ENCODE measurements at places on chromosomes 4 and X.

GRCh38 chrX:120350450-120351138 is 11.3 kb upstream of the ATP1B4 start:
- no peak for DNase-seq

- peak; percentile 27 for DNase-seq
Measured at GRCh38 chrX:103687696-103688201, 1.2 kb upstream of the MORF4L2 start.

GRCh38 chrX:17072721-17073230 is 126.3 kb downstream of the REPS2 start:
- DNase-seq, result no peak

DNA sequence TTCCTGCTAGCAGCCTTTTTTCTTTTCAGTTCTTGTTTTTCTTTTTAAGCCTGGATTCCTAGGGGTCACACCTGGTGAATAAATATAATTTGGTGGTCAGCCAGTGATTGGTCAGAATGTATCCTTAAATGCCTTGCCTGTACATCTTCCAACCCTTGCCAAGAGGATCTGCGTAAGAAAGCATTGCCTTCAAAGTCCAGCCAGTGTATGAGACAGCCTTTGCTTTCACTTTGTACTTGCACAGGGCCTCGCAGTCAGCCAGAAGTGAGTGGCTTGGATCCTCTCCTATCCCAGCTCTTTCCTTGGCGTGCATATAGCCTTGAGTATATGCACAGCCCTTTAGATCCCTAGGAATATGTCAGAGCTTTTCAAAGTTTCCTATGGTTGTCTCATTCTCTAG is 22.2 kb downstream of the KANTR start:
- no peak for DNase-seq

DNA sequence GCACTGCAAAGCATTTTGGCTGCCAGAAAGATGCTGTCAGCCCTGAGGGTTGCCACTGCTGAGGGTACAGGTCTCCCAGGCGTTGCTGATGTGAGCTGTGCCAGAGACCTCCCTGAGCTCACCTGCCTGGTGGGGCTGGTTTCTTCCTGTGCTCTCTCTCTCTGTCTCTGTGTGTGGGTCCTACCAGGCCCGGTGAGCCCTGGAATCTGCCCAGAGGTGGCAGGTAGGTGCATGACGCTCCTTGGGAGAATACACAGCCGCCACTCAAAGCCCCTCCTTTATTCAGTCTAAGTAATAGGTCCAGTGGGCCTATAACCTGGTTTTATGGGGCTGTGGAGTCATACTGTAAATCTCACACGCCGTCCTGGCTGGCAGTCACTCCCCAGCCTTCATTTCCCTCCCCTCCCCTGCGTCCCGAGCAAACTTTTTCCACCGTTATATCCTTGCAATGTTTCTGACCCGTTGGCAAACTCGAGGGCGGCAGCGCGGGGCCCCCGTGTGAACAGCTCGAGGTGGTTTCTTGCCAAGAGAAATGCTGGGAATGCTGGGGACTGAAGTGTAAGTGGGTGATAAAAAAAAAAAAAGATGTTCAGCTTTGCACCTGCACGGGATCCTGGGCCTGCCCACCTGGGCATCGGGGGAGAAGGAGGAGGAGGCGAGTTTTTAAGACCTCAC is 245.9 kb downstream of the CRLF2 start:
- no peak for DNase-seq

GRCh38 chrX:147846676-147847075 is 65.0 kb upstream of the FMR1 start:
- no peak for DNase-seq

DNA sequence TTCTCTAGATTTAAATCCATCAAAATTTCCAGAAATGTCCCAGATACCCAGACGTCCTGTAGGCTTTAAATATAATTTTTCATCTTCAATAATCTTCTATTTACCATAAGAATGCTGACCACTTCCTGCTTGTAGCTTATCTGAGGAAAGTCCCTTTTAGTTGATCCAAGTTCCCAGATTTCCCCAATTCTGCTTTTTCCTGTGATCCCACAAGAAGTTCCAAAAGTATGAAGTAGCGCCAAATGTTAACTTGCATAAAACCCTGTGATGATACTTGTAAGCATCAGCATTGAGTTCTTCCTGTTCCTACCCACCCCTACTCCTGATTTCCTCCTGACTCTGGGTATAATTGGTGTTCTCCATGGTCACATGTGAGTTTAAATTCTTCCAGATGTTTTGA is 10.6 kb upstream of the TLR8 start:
- no peak for DNase-seq

Measured in stimulated activated CD4-positive, alpha-beta T cell treated with anti-CD3 and anti-CD28 coated beads, Interleukin-4, amount 100 ng/mL, for 4 hours (primary cell).